Cardiac muscle cell (in vitro differentiated cells and primary cell): ENCODE measurements at places on chromosomes 2 and 18. TPM values are rescaled to one million over a fixed set of nuclear protein-coding genes. Genes with fewer than 3 reads are reported as not detected.
A peak's percentile ranks its signal among the peaks of the same experiment; 100 is the strongest.

GRCh38 chr18:75742516-75742915 is 315.0 kb upstream of the SMIM21 start:
- H3K36me3 ChIP-seq = no peaks in the 10 kb centered on the region
- no peak overlapping the region for H3K27ac ChIP-seq
- H3K27me3 ChIP-seq = no peaks in the 10 kb centered on the region
- H3K4me1 ChIP-seq = no peaks in the 10 kb centered on the region
- no peak overlapping the region for H3K4me3 ChIP-seq

DNA sequence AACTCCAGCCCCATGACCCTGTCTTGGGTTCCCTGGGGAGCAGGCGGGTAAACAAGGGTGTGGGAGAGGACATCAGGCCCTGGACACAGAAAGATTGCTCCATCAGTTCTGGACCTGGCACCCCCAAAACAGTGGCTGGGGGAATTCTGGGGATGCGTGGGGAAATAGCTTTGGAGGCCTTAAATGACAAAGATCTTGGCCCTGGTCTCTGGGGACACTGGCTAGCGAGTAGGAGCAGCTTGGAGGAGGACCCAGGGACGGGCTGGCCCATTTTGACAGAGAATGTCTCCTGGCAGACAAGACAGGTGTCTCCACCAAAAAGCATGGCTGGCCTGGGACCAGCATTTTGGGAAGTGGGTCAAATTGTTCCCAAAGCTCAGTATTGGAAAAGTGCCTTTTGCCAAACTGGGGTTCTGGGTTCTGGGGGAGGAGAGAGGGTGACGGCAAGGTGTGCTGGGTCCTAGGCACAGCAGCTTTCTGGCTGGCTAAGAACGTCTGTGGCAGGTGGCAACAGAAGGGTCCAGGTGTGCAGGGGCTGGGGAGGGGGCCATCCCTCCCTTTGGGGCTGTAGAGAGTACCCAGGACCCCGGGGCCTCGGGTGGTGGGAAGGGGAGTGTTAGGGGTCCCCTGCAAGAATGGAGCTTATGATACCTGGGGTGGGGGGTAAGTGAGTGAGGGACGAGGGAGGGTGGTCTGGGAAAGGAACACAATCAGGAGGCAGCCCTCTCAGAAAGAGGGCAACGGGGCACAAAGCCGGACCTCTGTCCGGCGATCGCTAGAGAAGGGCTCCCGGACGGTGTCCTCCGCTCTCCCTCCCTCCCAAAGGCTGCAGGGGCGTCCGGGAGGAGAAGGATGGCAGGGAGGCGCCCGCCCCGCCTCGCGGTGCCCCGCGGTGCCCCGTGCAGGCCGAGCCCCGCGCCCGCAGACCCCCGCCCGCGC is 556 bp downstream of the CYRIA start:
- peak overlapping the region; percentile 21 for H3K4me3 ChIP-seq
- no peak overlapping the region for H3K27ac ChIP-seq
- no peaks in the 10 kb centered on the region for H3K36me3 ChIP-seq
- DNase-seq = no peak
- peaks cover 4% of the 10 kb centered on the region for H3K27me3 ChIP-seq

DNA sequence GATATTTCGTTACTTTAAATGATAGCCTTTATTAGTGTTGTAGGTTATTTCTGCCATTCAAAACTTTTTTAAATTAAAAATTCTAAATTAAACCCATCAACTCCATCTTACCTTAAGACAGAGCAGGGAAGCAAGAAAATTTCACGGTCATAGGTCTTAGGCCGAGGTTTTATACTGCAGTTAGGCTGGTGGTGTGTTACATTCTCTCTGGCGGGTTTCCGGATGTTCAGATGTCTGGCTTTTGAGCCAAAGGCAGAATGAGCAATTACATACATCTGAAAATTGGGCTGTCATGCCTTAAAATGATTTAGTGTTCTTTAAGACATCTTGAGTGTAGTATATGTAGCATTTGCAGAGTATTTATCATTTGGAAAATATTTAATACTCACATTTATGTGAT is 27.9 kb downstream of the GLS start:
- H3K4me1 ChIP-seq = no peaks in the 10 kb centered on the region
- H3K27me3 ChIP-seq = no peaks in the 10 kb centered on the region
- peaks cover 28% of the 10 kb centered on the region for H3K36me3 ChIP-seq
- no peak for DNase-seq
- no peak overlapping the region for H3K4me3 ChIP-seq

GRCh38 chr2:144370937-144371584 is 148.9 kb downstream of the ZEB2 start:
- H3K27ac ChIP-seq = no peak overlapping the region
- H3K4me1 ChIP-seq = peaks cover 9% of the 10 kb centered on the region
- no peaks in the 10 kb centered on the region for H3K36me3 ChIP-seq
- no peak overlapping the region for H3K4me3 ChIP-seq

- no peak overlapping the region for H3K4me3 ChIP-seq
- H3K27me3 ChIP-seq = no peaks in the 10 kb centered on the region
- H3K4me1 ChIP-seq = no peaks in the 10 kb centered on the region
These were observed 61.6 kb downstream of the ICOS start for GRCh38 chr2:203997980-203998809.

- H3K27me3 ChIP-seq = no peaks in the 10 kb centered on the region
- no peak for DNase-seq
- peaks cover 5% of the 10 kb centered on the region for H3K4me1 ChIP-seq
- no peak overlapping the region for H3K27ac ChIP-seq
These were observed 115.6 kb downstream of the AP1S3 start for GRCh38 chr2:223721746-223722145.

- H3K4me1 ChIP-seq = no peaks in the 10 kb centered on the region
- H3K36me3 ChIP-seq = no peaks in the 10 kb centered on the region
- H3K4me3 ChIP-seq = no peak overlapping the region
- no peak for DNase-seq
These were observed 74.7 kb upstream of the TMEM200C start for GRCh38 chr18:5969989-5970403.

GRCh38 chr2:185990861-185991525 is 252.4 kb downstream of the FSIP2 start:
- H3K27me3 ChIP-seq = no peaks in the 10 kb centered on the region
- no peak overlapping the region for H3K4me3 ChIP-seq
- DNase-seq = no peak
- H3K27ac ChIP-seq = no peak overlapping the region
- no peaks in the 10 kb centered on the region for H3K36me3 ChIP-seq

DNA sequence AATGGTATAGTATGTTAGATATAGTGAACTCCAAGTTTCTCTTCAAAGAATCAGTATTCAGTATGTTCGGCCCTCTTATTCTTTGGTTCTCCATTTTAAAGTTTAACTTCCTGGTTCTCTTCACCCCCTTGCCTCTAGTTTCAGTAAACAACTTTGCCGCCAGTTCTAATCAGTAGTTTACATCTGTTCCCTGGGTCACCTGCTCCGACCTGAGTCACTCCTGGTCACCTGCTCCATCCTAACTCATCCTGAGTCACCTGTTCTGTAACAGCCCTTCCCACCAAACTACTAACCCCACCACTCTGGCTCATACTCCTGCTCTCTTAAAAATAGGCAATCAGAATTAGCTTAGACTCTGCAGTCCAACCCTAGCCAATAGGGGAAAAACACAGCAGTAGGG is 23.7 kb upstream of the TEX51 start:
- H3K4me1 ChIP-seq = no peaks in the 10 kb centered on the region
- no peak overlapping the region for H3K4me3 ChIP-seq
- no peak for DNase-seq
- H3K27me3 ChIP-seq = no peaks in the 10 kb centered on the region
- no peak overlapping the region for H3K27ac ChIP-seq
- no peaks in the 10 kb centered on the region for H3K36me3 ChIP-seq

GRCh38 chr18:3447068-3447894 is 2.7 kb upstream of the TGIF1 start:
- peak overlapping the region; percentile 97 for H3K4me3 ChIP-seq
- no peaks in the 10 kb centered on the region for H3K27me3 ChIP-seq
- H3K36me3 ChIP-seq = no peaks in the 10 kb centered on the region
- peaks cover 14% of the 10 kb centered on the region for H3K4me1 ChIP-seq
- DNase-seq = peak; percentile 88
- peak overlapping the region; percentile 94 for H3K27ac ChIP-seq

DNA sequence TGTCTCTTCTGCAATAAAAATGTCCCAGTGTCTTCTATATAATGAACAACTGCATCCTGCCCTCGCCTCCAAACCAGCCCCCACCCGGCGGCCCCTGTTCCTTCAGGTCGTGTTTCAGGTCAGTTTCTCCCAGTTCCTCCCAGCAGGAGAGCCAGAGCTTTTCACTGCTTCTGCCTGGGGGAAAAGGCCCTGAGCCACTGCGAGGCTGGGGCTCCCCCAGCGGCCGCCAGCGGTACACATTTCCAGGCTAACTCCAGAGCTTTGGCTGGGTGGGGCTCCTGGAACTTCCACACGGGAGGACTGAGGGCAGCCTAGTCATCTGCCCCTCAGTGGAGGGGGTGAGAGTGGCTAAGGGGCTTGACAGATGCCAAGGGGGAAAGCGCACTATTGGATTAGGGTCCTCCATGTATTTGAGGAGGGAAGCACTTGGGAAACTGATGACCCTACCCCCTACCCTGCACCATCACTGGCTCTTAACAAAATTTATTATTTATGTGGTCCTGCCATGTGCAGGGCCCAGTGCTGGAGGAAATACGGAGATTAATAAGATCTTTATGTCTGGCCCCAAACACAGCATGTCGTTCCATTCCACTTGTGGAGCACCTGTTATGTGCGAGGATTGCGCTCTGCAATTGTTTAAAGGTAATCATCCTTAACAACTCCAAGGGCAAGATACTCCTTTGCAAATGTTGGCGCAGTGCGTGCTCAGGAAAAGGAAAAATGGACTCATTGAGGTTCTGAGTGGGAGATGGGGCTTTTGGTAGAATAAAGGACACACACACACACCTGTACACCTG is 17.3 kb upstream of the CYS1 start:
- H3K4me1 ChIP-seq = no peaks in the 10 kb centered on the region
- H3K27me3 ChIP-seq = no peaks in the 10 kb centered on the region
- no peaks in the 10 kb centered on the region for H3K36me3 ChIP-seq
- no peak overlapping the region for H3K4me3 ChIP-seq

DNA sequence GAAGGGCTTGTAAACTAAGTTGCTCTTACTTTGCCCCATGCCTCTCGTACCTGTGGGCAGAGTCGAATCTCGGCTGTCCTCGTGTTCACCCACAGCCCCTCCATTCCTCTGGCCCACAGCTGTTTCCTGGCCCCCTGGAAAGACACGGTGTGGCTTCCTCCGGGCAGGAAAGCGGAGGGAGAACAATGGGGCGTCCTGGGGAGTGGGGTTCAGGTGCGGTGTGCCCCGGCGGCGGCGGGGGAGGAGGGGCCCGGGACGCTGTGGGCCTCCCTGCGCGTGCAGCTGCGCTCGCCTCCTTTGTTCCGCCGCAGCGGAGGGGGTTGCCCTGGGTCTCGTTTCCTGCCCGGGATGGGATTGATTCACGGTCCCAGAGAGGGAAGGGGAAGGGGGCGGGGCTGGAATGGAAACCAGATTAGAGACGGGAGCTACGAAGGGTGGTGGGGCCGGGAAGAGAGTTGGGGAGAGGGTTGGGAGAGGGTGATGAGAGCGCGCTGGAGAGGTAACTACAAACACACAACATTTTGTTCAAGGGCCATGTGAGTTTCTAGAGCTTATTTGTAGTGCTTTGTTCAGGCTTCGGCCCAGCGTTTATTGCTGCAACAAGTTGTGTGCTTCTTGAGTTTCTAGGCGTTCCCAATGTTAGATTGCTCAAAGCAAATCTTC is 796 bp downstream of the MYO1B start:
- H3K27me3 ChIP-seq = no peaks in the 10 kb centered on the region
- peak; percentile 83 for DNase-seq
- peaks cover 24% of the 10 kb centered on the region for H3K4me1 ChIP-seq
- peak overlapping the region; percentile 76 for H3K4me3 ChIP-seq
- H3K36me3 ChIP-seq = no peaks in the 10 kb centered on the region

DNA sequence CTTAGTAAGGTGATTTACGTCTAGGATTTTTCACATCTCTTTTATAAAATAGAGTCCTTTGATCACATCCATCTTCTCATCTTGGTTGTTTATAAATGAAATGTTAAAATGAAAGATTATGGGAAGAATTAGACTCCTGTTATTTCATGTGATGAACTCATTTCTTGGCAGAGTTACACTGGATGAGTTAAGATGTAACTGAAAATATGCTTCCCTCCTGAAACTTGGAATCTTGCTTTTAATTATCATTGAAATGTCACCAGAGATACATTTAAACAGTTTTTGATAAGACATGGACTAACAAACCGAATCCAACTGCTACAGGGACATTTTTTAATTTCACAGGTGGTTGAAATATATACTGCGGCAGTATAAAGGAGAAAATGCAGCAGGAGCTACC is 274.0 kb downstream of the DLGAP1 start:
- no peak overlapping the region for H3K4me3 ChIP-seq
- no peaks in the 10 kb centered on the region for H3K27me3 ChIP-seq
- H3K36me3 ChIP-seq = no peaks in the 10 kb centered on the region
- H3K27ac ChIP-seq = no peak overlapping the region
- no peaks in the 10 kb centered on the region for H3K4me1 ChIP-seq
- DNase-seq = no peak

- no peaks in the 10 kb centered on the region for H3K36me3 ChIP-seq
- H3K4me1 ChIP-seq = no peaks in the 10 kb centered on the region
- no peak overlapping the region for H3K4me3 ChIP-seq
- no peak for DNase-seq
- H3K27ac ChIP-seq = no peak overlapping the region
- H3K27me3 ChIP-seq = no peaks in the 10 kb centered on the region
These were observed 579.6 kb upstream of the NXPH2 start for GRCh38 chr2:139359818-139360217.

DNA sequence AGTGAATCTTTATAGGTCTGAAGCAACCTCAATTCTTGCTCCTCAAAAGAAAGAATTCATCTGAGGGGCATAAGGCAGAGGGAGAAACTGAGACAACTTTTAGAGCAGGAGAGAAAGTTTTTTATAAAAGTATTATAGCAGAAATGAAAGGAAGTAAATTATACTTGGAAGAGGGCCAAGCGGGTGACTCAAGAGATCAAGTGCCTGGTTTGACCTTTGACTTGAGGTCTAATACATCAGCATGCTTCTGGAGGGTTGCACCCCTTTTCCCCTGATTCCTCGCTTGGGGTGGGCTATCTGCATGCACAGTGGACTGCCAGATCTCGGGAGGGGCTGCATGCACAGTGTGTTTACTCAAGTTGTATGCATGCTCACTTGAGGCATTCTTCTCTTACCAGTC is 268.5 kb upstream of the LRATD1 start:
- H3K4me3 ChIP-seq = no peak overlapping the region
- H3K27ac ChIP-seq = no peak overlapping the region
- no peak for DNase-seq
- H3K36me3 ChIP-seq = no peaks in the 10 kb centered on the region

Gene FOXI3
- not detected in 2 replicates for total RNA-seq

Gene PELI1
- 10.4 and 12.6 TPM in 2 replicates for total RNA-seq

Gene DYNAP
- not detected in 2 replicates for total RNA-seq

Gene FOXD4L1
- 0.81 and 1.2 TPM in 2 replicates for total RNA-seq
